ENCODE measurements at places on chromosomes 2 and 18.

GRCh38 chr2:179893616-179894015, 32.2 kb upstream of the ZNF385B start:
- no peak for DNase-seq

DNA sequence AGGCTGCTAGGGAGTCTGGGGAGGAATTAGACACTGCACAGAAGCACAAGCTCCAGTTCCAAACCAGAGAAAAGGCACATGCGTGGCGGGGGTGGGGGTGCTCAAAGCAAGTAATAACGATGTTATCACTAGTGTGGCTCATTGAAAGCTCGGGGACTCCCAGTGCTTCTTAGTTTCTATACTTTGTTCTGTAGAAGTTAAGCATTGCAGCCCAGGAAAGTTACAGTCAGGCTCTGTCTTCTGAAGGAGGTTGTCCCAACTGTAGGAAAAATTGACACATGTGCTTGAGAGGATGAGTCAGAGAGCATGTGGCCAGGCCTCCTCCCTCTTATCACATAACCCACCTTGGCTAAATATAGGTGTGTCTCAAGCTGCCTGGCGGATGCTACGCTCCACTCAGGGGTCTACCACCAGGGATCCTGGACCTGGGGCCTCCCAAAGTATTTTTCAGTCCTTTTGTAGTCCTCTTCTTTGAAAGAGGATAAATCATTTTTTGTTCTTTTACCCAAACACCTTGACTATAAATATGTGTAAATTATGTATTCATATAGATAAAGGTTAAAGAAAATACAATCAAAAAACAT, 3.8 kb downstream of the GALNT5 start:
- no peak for DNase-seq

DNA sequence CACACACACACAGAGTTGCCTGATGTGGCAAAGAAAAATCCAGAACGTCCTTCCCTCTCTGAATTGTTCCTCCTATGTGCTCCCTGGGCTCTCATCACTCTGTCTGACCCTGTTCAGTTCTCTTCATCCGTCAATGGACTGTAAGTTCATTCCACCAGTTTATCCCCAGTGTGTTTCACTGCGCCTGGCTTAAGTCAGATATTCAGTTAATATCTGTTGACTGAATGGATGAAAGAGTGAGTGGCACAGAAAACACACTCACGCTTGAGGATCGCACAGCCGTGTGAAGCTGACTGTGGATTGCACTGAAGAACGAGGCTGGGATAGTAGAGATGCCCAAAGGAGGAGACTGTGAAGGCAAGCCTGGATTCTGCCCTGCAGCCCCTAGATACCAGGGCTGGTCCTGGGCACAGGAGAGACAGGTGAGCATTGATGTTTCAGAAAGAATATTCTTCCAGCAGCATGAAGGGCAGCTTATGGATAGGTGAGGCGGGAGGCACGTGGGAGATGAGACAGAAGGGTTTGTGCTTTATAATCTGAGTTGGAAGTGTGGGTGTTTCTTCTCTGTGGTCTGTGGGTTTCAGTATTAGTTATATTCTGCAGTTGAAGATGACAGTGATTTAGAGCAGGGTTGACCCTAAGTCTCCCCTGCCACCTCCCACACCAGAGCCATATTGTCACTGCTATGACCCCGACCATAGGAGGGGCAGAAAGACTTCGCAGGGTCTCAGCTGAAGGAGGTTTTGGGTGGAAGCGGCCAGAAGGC, 129.9 kb downstream of the SOCS6 start:
- DNase-seq, result no peak

DNA sequence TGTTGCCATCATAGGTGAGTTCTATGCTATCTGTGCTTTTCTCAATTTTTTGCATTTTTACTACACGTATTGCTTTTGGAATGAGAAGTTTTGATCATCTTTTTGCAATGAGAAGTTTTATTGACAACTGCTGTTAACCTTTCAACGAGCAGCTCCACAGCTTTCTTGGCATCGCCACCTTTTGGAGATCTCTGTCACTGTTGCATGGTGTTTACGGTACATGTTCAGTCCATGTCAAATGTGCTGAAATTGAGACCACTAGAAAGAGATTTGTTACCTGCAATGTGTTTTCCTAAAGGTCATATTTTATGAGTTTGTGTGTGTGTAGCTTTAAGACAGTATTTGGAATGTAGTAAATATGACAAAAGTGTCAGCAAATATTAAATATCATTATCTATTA, 120.8 kb downstream of the OSBPL6 start:
- DNase-seq, result no peak

DNA sequence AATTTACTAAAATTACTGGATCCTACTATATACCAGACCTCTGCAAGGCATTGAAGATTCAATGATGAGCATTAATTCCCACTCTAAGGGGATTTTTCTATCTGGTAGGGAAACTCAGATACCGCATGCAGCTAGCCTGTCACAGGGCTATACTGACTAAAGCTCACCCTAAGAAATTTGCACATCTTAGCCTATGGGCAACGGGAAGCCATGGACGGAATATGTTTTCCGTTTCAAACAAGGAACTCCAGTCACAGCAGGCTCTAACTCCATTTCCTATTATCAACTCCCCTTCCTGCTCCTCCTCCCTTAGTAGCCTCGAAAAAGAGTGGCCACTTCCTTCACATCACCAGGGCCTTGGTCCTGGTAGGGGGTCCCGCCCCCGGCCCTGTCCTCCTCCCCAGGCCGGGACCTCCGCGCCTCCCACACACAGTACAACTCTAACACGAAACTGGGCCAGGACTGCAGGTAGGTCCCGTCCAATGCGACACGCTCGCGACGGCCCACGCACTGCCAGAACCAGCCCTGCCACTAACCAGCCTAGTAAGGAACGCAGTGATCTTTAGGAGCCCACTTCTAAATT, 659 bp upstream of the COX5B start:
- no peak for DNase-seq
